ENCODE measurements at places on chromosomes 6 and 20. TPM values are rescaled to one million over a fixed set of nuclear protein-coding genes. Genes with fewer than 3 reads are reported as not detected.

DNA sequence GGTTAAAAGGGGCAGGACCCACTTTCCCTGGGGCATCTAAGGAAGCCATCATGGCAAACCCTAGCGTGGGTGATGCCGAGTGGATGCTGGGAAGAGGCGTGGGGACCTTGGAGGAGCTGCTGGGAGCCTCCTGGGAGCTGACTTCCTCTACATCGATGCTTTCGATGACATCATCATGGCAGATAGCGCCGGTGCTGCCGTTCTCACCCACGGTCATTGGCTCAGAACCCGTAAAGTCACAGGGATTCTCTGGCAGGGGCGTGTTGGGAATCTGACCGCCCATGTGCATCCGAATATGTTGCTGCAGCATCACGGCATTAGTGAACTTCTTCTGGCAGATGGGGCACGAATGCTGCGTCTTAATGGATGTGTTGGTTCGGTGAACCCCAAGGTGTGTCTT lies 12.1 kb downstream of the SALL4 start:
- no peak for DNase-seq

DNA sequence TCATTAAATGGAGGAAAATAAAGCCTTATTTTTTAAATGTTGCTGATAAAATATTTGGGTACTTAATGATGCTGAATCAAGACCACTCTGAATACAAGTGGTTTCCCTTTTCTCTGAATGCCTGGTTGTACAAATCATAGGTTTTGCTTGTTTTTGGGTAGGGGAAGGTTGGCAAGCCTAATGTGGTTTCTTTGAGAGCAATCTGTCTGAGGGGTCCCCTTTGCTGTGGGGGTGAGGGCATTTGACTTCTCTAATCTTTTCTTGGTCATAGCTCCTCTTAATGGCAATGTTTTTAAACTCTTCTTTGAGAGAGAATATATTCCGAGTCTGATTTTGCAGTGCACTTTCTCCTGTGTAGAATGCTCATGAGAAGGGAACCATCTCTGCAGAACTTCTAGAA lies 99.2 kb downstream of the SOX4 start:
- DNase-seq, result no peak

- DNase-seq, result no peak
These were observed 52.5 kb upstream of the KHDRBS2 start for GRCh38 chr6:62338477-62338876.

SYNJ2 gene
- 14.7 TPM for total RNA-seq

DNA sequence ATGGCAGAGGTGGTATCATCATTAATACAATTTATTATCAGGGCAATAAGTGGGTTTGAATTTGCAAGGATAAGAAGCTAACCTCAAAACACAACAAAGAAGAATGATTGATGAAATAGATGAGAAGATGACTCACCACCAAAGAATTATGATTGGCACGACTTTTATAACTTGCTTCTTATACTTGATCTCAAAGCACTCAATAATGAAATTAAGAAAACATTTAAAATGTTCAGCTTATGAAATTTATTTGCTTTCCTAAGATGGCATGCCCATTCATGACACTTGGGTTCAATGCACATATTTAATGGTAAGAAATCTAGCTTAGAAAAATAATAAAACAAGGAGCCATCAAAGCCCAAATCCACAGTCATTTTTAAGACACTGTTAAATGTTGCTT lies 477.5 kb downstream of the GJA1 start:
- no peak for DNase-seq

- no peak for DNase-seq
These were observed 507.9 kb downstream of the EYS start for GRCh38 chr6:65199121-65199520.

OLIG3 gene
- not detected for total RNA-seq

DNA sequence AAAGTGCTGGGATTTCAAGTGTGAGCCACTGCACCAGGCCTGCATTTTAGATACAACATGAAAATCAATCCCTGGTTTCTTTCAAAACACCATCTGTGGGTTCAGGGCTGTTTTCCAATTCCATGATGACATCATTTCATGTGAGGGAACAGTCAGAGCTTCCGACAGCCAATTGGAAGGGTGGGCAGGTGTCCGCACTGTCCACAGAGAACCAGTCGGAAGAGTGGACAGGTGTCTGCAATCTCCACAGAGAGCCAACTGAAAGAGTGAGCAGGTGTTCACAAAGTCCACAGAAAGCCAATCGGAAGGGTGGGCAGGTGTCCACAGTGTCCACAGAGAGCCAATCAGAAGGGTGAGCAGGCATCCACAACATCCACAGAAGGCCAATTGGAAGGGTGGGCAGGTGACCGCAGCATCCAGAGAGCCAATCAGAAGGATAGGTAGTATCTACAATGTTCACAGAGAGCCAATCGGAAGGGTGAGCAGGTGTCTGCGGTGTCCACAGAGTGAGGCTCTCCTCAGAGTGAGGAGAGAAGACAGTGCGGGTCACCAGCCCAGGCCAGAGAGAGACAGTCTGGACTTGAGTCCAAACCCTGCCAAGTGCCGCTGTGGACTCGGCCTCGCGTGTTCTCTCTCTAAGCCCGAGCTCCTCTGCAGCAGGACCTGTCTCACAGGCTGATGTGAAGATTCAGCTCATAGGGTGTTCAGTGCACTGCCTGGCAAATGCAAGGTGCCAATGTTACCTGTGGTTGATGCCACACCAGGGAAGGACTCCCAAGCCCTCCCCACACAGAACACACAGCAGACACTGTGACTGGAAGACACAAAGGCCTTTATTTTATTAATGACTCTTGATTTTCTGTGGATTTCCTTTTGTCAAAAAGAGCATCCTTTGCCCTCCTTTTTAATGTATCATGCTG lies 57.3 kb downstream of the DLL1 start:
- DNase-seq, result peak; percentile 15

ADISSP gene
- 10.3 TPM for total RNA-seq

BIRC7 gene
- total RNA-seq, result not detected
